T-helper 17 cell (primary cell): ENCODE measurements at places on chromosomes 5 and 9. TPM values are rescaled to one million over a fixed set of nuclear protein-coding genes. Genes with fewer than 3 reads are reported as not detected.

GRCh38 chr5:142548739-142549275, 137.1 kb downstream of the FGF1 start:
- H3K36me3 ChIP-seq: no peaks in the 10 kb centered on the region
- no peak for DNase-seq
- H3K4me3 ChIP-seq: no peak overlapping the region
- peaks cover 15% of the 10 kb centered on the region for H3K4me1 ChIP-seq
- H3K27me3 ChIP-seq: peaks cover 33% of the 10 kb centered on the region

DNA sequence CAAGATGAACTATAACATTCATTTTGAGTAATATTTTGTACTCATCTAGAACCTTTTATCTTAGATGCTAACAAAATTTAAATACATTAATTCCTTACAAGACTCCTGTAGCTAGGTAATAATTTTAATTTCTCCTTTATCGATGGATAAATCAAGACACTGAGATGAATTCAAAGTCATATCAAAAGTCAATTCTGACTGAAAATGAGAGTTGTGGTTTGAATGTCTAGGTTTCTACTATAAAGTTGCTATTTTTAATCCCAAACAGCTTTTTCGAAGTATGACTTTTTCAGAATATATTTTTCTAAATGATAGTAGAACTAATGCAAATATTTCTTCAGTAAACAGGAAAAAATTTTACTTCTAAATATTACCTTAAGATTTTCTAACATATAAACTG, 491.7 kb upstream of the FAM174A start:
- H3K27me3 ChIP-seq: no peaks in the 10 kb centered on the region
- no peaks in the 10 kb centered on the region for H3K4me1 ChIP-seq
- H3K36me3 ChIP-seq: no peaks in the 10 kb centered on the region
- H3K27ac ChIP-seq: no peak overlapping the region

GRCh38 chr9:35415402-35416097, 74.4 kb upstream of the RUSC2 start:
- H3K27ac ChIP-seq: no peak overlapping the region
- H3K4me3 ChIP-seq: no peak overlapping the region
- no peak for DNase-seq

- no peak overlapping the region for H3K4me3 ChIP-seq
- H3K4me1 ChIP-seq: peaks cover under 1% of the 10 kb centered on the region
- no peak for DNase-seq
- no peak overlapping the region for H3K27ac ChIP-seq
Observed at GRCh38 chr9:68678430-68678829, 26.6 kb upstream of the PIP5K1B start.

DNA sequence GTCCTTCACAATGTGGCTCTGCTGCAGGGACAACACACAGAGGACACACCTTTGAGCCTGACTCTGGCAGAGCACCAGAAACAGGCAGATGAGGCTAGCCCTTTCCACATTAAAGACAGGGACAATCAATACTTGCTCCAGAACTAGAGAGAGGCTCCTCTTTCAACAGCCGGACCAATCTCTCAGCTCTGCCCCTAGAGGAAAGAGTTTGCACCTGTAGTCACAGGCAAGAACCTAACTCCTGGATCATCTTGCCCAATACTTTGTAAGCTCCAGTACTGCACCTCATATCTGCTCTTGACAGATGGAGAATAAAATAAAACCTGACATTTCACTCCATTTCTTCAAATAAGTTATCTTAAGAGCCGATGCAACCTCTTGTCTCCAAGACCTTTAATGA, 52.1 kb downstream of the EPB41L4A start:
- H3K27ac ChIP-seq: no peak overlapping the region
- H3K36me3 ChIP-seq: no peaks in the 10 kb centered on the region
- DNase-seq: no peak
- H3K4me3 ChIP-seq: no peak overlapping the region
- H3K4me1 ChIP-seq: no peaks in the 10 kb centered on the region

- no peaks in the 10 kb centered on the region for H3K36me3 ChIP-seq
- no peaks in the 10 kb centered on the region for H3K4me1 ChIP-seq
- no peak overlapping the region for H3K27ac ChIP-seq
Observed at GRCh38 chr9:121485623-121486022, 14.0 kb downstream of the GGTA1 start.

GRCh38 chr9:33081128-33081851, 4.8 kb upstream of the SMU1 start:
- H3K4me3 ChIP-seq: no peak overlapping the region
- H3K27me3 ChIP-seq: no peaks in the 10 kb centered on the region
- no peak overlapping the region for H3K27ac ChIP-seq
- no peak for DNase-seq
- no peaks in the 10 kb centered on the region for H3K36me3 ChIP-seq

- H3K4me3 ChIP-seq: peak overlapping the region; percentile 90
- H3K4me1 ChIP-seq: peaks cover 47% of the 10 kb centered on the region
- H3K36me3 ChIP-seq: peaks cover 2% of the 10 kb centered on the region
- H3K27ac ChIP-seq: peak overlapping the region; percentile 98
Observed at GRCh38 chr9:33167972-33168461, 881 bp upstream of the B4GALT1 start.

DNA sequence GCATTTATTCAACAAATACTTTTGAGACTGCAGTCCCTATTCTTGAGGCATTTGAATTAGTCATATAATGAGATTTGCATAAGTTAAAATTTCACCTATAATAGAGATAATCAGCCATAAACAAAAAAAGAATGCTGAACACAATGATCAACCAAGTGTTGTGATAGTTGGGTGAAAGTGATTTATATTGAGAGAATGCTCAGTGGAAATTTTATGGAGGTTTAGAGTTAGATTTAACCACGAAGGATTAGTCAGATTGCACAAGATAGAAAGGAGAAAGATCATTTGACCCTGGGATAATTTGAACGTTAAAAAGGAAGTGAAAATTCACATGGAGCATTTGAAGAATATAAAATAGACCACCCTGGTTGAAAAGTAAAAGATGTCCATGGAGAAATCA, 356.2 kb downstream of the NPR3 start:
- H3K27ac ChIP-seq: no peak overlapping the region
- H3K4me1 ChIP-seq: no peaks in the 10 kb centered on the region
- no peak for DNase-seq
- H3K27me3 ChIP-seq: no peaks in the 10 kb centered on the region
- no peak overlapping the region for H3K4me3 ChIP-seq

DNA sequence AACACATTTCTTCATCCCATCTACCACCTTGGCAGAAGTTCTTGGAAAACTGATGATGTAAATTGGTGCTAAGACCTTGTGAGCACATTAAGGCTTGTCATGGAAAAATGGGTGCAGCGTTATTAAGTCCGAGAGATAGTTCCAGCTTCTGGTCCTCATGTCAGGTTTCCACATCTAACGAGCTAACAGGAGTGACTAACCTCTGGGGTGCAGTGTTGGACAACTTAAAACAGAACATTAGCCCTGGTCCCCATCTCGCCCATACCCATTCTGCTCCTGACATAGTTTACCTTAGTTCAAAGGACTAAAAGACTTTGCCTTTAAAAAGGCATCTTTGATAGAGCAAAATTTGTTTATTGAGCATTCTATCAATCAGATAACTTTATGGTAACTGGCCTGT, 128.0 kb downstream of the SLC1A3 start:
- H3K4me3 ChIP-seq: no peak overlapping the region
- peaks cover 38% of the 10 kb centered on the region for H3K27me3 ChIP-seq
- peaks cover 5% of the 10 kb centered on the region for H3K4me1 ChIP-seq

DNA sequence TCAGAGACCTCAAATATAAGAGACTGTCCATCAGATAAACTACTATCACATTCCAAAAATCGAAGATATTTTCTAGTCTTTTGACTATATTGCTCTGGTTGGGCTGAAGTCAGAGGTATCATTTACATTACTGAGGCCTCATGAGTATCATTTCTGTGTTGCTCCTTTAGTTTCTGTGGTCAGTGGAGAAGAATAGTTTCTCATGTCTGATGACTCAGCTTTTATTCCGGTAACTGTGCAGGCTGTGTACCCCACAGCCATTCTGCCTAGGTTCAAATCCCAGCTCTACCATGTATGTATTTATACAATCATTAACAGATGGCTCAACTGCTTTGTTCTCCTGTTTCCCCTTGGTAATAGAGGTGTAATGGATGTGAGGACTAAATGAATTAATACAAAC, 179.3 kb downstream of the ALDH1A1 start:
- no peak overlapping the region for H3K27ac ChIP-seq
- peaks cover 17% of the 10 kb centered on the region for H3K27me3 ChIP-seq
- H3K4me1 ChIP-seq: peaks cover 3% of the 10 kb centered on the region

GRCh38 chr5:7881091-7881490, 12.1 kb downstream of the MTRR start:
- no peak overlapping the region for H3K4me3 ChIP-seq
- H3K27ac ChIP-seq: peak overlapping the region; percentile 89
- H3K4me1 ChIP-seq: peaks cover 31% of the 10 kb centered on the region
- peaks cover 20% of the 10 kb centered on the region for H3K36me3 ChIP-seq
- no peak for DNase-seq

GRCh38 chr5:99285606-99286005, 356.8 kb upstream of the CHD1 start:
- no peak for DNase-seq
- no peaks in the 10 kb centered on the region for H3K36me3 ChIP-seq
- no peaks in the 10 kb centered on the region for H3K27me3 ChIP-seq
- no peak overlapping the region for H3K4me3 ChIP-seq

DNA sequence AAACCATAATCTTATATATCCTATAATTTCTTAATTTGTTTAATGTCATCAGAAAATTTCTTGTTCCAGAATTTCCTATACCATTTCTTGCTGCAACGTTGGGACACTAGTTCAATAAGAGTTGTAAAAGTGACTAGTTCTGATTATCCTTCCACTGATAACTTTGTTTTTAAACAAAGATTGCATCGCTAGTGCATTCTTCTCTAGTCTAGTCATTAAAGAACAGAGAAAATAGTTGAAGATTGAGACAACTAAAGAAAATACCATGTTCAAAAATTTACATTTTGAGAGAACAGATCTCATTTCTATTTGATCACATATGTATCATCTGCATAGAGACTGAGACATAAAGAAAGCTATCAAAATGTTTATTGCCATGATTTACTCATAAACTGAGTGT, 1888.2 kb downstream of the EFNA5 start:
- DNase-seq: no peak
- no peaks in the 10 kb centered on the region for H3K4me1 ChIP-seq
- no peak overlapping the region for H3K4me3 ChIP-seq
- no peaks in the 10 kb centered on the region for H3K27me3 ChIP-seq
- H3K36me3 ChIP-seq: no peaks in the 10 kb centered on the region

GRCh38 chr5:14109041-14109747, 33.9 kb upstream of the TRIO start:
- H3K36me3 ChIP-seq: no peaks in the 10 kb centered on the region
- H3K27ac ChIP-seq: no peak overlapping the region
- H3K4me1 ChIP-seq: peaks cover 8% of the 10 kb centered on the region
- H3K4me3 ChIP-seq: no peak overlapping the region

- no peaks in the 10 kb centered on the region for H3K4me1 ChIP-seq
- no peak for DNase-seq
- H3K36me3 ChIP-seq: peaks cover 8% of the 10 kb centered on the region
- no peak overlapping the region for H3K27ac ChIP-seq
- H3K27me3 ChIP-seq: no peaks in the 10 kb centered on the region
Observed at GRCh38 chr5:94028001-94028400, 286.6 kb upstream of the POU5F2 start.

- no peak overlapping the region for H3K27ac ChIP-seq
- H3K27me3 ChIP-seq: peaks cover 47% of the 10 kb centered on the region
- peaks cover 2% of the 10 kb centered on the region for H3K36me3 ChIP-seq
- H3K4me1 ChIP-seq: peaks cover 15% of the 10 kb centered on the region
- peak overlapping the region; percentile 92 for H3K4me3 ChIP-seq
- peak; percentile 74 for DNase-seq
Observed at GRCh38 chr9:126704892-126705766, 91.4 kb downstream of the LMX1B start.

DNA sequence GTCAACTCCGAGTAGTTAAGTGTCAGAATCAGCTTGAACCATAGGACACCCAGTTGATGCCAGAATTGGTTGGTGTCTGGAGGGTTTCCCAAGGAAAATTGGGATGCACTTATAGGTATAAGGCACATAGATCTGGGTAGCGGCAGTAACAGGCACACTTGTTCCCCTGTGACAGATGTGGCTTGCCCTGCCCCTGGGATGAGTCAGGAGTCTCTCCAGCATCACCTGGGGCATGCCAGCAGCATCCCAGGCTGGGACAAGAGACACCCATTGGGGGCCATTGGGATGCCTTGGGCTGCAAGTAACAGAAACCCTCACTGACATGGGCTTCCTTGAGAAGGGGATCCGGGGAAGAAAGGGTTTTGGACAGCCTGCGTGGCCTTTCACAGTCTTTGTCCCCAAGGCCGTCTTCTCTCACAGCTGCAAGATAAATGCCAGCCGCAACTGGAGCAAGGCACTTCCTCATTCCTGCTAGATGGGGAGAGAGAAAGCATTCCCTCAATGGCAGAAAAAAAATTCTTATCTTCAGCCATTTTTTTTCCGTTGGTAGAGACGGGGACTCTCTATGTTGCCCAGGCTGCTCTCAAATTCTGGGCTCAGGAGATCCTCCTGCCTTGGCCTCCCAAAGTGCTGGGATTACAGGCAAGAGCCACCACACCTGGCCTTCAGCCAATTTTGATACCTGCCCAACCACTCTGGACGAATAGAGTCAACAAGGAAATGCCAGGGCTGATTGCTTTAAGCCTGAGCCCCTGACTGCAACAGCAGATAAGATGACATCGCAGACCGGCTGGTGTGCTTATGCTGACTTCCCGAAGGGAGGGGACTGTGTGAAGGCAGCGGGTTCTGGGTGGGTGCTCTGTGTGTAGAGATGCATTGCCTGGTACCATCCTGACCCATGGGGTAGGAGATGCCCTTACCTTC, 13.3 kb upstream of the RNF130 start:
- no peaks in the 10 kb centered on the region for H3K36me3 ChIP-seq
- H3K27me3 ChIP-seq: peaks cover 40% of the 10 kb centered on the region
- DNase-seq: no peak
- peaks cover 7% of the 10 kb centered on the region for H3K4me1 ChIP-seq
- H3K27ac ChIP-seq: no peak overlapping the region

GRCh38 chr9:70192707-70193106, 66.1 kb upstream of the SMC5 start:
- no peaks in the 10 kb centered on the region for H3K4me1 ChIP-seq
- H3K27me3 ChIP-seq: peaks cover 5% of the 10 kb centered on the region
- H3K4me3 ChIP-seq: no peak overlapping the region
- DNase-seq: no peak

GRCh38 chr9:15746905-15747304, 194.1 kb downstream of the CCDC171 start:
- DNase-seq: no peak
- H3K27me3 ChIP-seq: no peaks in the 10 kb centered on the region
- no peaks in the 10 kb centered on the region for H3K36me3 ChIP-seq
- no peak overlapping the region for H3K4me3 ChIP-seq
- no peaks in the 10 kb centered on the region for H3K4me1 ChIP-seq
- H3K27ac ChIP-seq: no peak overlapping the region

- peaks cover 10% of the 10 kb centered on the region for H3K27me3 ChIP-seq
- peaks cover 52% of the 10 kb centered on the region for H3K4me1 ChIP-seq
- H3K27ac ChIP-seq: peak overlapping the region; percentile 91
- no peak for DNase-seq
Observed at GRCh38 chr9:107285286-107285685, 2.2 kb downstream of the RAD23B start.

Gene C5
- 1.9 TPM for total RNA-seq

Gene LCN15
- not detected for total RNA-seq

Gene ADGRV1
- total RNA-seq: 0.44 TPM

Gene SLC36A2
- total RNA-seq: not detected

Gene STKLD1
- total RNA-seq: 0.72 TPM

Gene CYSRT1
- total RNA-seq: not detected

Gene CCL27
- total RNA-seq: not detected

Gene NSA2
- total RNA-seq: 65.4 TPM

Gene SLC1A3
- total RNA-seq: not detected

Gene PCDHGB1
- total RNA-seq: 0.13 TPM

Gene OGN
- total RNA-seq: not detected
